Ascending aorta (tissue), 2 donors: ENCODE measurements at places on chromosomes 2 and 18. TPM values are rescaled to one million over a fixed set of nuclear protein-coding genes. Genes with fewer than 3 reads are reported as not detected.

DNA sequence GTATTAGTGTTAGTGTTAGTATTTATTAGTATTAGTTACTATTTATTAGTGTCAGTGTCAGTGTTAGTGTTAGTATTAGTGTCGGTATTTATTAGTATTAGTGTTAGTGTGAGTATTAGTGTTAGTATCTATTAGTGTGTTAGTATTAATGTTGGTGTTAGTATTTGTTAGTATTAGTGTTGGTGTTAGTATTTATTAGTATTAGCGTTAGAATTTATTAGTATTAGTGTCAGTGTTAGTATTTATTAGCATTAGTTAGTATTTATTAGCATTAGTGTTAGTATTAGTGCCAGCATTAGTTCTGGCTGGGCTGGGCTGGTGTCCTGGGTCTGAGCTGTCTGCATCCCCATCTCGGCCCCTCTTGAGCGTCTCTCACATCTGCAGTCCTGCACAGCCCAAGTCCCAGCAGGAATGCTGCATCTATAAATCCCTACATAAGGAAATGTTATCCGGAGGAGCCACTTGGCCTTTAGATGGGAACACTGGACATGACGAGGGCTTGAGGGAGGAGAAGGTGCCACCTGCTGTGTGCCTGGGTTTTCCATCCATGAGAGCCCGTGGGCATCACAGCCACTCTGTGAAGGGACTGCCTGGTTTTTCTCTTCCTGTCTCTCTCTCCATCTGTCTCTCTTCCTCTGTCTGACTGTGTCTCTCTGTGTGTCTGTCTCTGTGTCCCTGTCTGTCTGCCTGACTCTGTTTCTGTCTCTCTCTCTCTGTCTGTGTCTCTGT is 33.6 kb downstream of the TWIST2 start:
- DNase-seq = no peak
- no peak overlapping the region for H3K4me3 ChIP-seq
- no peaks in the 10 kb centered on the region for H3K36me3 ChIP-seq
- no peaks in the 10 kb centered on the region for H3K4me1 ChIP-seq
- H3K27ac ChIP-seq = no peak overlapping the region

DNA sequence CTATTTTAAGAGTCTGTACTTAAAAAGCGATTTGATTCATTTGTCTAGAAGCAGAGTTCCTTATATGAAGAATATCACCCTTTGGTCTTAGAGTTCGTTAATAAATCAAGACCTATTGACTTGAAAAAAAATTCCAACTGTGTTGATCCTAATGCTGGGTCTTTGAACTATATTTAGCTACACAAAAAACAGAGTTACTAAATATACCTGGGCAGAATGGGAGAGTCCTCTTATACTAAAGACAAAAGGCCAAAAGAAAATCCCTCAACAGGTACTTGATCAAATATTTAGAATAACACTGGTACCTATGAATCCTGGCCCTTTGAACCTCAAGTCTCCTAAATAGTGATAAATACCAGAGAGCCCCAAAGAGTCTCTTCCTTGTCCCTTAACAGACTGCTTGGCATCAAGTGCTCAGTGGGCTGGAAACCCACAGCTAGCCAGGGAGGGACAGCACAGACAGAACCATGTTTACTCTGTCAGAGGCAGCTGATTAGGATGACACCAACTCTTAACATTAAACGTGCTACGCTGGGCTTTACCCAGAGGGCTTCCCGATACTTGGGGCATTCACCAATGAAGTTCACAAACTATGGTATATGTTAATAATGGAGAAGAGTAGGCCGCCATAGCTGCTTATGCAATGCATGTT is 95.1 kb downstream of the FIGN start:
- no peaks in the 10 kb centered on the region for H3K4me1 ChIP-seq
- H3K36me3 ChIP-seq = no peaks in the 10 kb centered on the region
- no peak for DNase-seq
- H3K27me3 ChIP-seq = no peaks in the 10 kb centered on the region
- no peak overlapping the region for H3K4me3 ChIP-seq

DNA sequence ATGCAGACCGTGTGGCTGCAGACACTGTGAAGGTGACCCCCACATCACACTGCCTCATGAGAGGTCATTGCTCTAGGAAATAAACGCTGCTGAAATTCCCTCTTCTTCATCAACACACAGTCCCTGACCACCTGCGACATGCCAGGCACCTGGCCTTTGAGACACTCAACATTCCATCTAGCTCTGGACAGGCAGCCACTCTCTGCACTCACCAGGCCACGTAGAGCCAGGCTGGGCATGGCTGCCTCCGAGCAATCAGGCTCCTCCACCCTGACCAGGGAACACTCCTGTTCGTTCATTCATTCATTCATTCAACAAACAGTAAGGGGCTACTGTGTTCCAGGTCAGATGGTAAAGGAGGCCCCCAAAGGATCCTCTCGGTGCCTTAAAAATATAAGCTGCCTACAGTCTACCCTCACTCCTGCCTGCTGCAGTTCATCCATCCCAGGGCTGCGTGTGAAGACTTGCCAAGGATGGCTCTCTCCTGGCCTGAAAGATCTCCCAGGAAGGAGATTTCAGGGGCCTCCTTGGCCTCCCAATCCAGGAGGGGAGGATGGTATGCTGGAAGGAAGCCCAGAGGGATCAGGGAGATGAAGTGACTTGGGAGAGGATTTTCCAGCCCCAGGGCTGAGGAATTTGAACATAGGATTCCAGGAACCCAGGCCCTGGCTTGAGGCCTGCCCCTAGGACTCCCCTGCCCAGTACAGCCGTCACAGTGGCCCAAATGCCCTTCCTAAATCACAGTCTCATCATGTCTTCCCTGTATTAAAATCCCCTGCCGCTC is 66.7 kb downstream of the TNS1 start:
- H3K4me1 ChIP-seq = peaks cover 74% of the 10 kb centered on the region
- peak overlapping the region; percentile 64 for H3K4me3 ChIP-seq
- no peaks in the 10 kb centered on the region for H3K27me3 ChIP-seq
- H3K27ac ChIP-seq = peak overlapping the region; percentile 98
- H3K36me3 ChIP-seq = peaks cover 25% of the 10 kb centered on the region

DNA sequence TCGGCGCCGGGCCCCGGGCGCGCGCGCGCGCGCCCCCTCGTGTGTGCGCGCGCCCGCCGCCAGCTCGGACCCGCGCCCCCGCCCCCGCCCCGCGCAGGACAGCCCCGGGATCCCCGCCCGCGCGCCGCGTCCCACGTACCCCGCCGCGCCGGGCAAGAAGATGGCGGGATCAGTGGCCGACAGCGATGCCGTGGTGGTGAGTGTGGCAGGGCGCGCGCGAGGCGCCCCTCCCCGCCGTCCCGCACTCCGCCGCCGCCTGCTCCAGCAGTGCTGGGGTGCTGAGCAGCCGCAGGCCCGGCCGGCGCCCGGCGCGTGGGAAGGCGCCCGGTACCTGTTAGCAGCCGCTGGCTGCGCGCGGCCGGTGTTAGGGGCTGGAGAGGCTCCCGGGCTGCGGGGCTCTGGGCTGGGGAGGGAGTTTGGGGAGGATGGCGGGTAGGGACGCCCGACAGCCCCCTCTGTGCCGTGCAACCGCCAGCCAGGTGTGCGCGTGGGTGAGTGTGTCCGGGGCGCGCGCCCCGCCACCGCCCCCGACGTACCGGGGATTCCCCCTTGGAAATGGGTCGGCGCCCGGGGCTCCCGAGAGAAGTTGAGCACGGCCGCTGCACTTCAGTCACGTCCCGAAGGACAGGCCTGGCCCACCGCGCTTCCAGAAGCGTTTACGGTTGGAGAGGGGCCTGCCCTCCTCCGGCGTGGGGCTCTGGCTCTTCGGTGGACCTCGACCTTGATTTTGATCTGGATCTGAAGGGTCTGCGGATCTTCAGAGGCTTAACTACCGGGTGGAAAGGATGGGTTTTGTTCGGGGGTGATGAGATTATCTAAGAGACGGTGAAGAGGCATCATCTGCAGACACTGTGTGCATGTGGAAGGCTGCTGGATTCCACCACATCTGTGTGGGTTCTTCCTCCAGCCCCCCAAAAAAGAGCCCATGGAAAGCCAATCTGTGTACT is 697 bp downstream of the LGALSL start:
- H3K4me1 ChIP-seq = peaks cover 5% of the 10 kb centered on the region
- H3K27me3 ChIP-seq = no peaks in the 10 kb centered on the region
- H3K4me3 ChIP-seq = peak overlapping the region; percentile 76
- peak; percentile 78 for DNase-seq
- H3K36me3 ChIP-seq = peaks cover 21% of the 10 kb centered on the region

DNA sequence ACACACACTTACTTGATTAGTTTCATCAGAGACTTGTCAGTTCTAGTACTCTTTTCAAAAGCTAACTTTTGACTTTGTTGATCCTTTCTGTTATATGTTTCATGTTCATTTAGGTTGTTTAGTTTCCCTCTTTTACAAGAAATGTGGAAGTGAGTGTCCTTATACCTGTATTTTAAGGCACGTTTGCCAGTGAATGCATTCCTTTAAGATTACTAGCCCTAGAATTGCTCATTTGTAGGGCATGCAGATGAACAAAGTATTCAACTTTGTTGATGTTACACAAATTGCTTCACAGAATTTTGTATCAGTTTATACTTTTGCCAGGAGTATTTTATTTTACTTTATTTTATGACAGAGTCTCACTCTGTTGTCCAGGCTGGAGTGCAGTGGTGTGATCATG is 6.3 kb downstream of the IL1RL2 start:
- H3K36me3 ChIP-seq = no peaks in the 10 kb centered on the region
- no peaks in the 10 kb centered on the region for H3K27me3 ChIP-seq
- H3K27ac ChIP-seq = no peak overlapping the region
- DNase-seq = no peak
- H3K4me1 ChIP-seq = no peaks in the 10 kb centered on the region

DNA sequence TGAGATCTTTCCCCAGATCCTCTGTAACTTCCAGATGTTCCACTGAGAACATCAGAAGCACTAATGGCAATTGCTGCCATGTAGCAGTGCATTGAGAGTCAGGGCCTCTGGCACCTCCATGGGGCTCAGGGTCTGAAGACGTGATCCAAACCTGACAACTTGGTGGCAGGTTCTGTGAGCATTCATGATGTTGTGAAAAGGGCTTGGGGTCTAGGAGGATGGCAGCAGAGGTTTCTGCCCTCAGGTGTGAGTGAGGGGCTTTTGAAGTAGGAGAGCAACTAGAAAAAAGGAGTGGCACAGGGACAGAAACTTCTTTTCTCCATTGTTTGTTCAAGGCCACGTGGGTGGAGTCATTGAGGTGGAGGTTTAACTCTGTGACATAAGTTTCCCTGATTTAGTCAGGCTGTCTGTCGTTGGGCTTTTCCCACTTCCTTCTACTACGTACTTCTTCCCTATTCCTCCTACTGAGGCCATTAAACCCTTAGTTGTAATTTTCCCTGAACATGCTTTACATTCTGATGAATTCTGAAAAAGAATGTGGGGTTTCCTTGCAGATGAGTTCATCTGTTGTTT is 13.1 kb downstream of the CFLAR start:
- peaks cover 11% of the 10 kb centered on the region for H3K36me3 ChIP-seq
- H3K4me1 ChIP-seq = peaks cover 62% of the 10 kb centered on the region
- peak overlapping the region; percentile 59 for H3K27ac ChIP-seq
- DNase-seq = no peak
- H3K27me3 ChIP-seq = no peaks in the 10 kb centered on the region

GRCh38 chr2:113784823-113785744 is 28.6 kb upstream of the SLC35F5 start:
- H3K4me1 ChIP-seq = no peaks in the 10 kb centered on the region
- DNase-seq = no peak
- H3K4me3 ChIP-seq = no peak overlapping the region
- H3K36me3 ChIP-seq = no peaks in the 10 kb centered on the region
- H3K27me3 ChIP-seq = no peaks in the 10 kb centered on the region

The SFT2D3 gene
- total RNA-seq = 8.3 TPM

The MARCO gene
- 28.4 TPM for total RNA-seq

DNA sequence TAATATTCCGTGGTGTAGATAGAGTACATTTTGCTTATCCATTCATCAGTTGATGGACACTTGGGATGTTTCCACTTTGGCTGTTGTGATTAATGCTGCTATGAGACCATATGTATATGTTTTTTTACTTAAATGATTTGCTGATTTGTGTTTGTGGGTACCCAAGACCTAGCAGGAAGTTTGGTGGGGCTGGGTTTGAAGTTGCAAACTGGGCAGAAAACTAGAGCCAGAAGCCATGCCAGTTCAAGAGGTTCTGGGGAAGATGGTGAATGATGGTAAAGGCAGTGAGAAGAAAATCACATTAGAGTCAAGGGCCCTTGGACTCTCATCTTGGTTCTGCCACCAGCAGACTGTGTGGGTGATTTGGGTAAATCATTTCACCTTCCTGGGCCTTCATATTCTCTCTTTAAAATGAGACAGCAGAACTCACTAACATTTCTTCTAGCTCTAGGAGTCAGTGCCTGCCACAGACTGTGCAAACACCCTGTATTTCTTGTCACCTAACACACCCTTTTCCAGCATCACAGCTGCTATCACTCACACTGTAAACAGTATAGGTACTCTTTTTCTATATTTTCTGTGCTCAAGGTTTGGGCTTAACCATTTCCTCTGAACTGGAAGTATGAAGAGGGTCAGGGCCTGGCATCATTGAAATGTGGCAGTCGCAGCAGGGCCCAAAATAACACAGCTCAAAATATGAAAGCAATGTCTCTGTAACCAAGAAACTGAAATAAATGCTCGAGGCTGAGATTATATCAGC is 8.4 kb upstream of the CTLA4 start:
- DNase-seq = no peak
- no peak overlapping the region for H3K27ac ChIP-seq
- H3K4me1 ChIP-seq = no peaks in the 10 kb centered on the region
- H3K36me3 ChIP-seq = no peaks in the 10 kb centered on the region

The TXNDC2 gene
- not detected for total RNA-seq

DNA sequence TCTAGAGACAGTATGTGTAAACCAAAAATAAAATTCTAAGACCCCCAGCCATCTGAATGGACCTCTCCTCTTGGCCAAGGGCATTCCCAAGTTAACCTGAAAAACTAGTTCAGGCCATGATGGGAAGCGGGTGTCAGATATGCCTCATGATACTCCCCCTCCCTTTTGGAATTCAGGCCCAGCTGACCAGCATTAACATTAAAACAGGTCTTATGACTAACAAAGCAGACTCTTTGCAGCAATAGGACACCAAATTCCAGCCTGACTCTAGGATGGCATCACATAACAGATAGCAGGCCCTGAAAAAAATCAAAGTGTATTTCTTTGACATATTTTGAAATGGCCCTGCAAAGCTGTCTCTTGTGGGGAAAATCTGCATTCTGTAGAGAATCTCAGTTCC is 73.3 kb upstream of the L3MBTL4 start:
- DNase-seq = no peak
- no peaks in the 10 kb centered on the region for H3K36me3 ChIP-seq
- H3K27me3 ChIP-seq = no peaks in the 10 kb centered on the region

DNA sequence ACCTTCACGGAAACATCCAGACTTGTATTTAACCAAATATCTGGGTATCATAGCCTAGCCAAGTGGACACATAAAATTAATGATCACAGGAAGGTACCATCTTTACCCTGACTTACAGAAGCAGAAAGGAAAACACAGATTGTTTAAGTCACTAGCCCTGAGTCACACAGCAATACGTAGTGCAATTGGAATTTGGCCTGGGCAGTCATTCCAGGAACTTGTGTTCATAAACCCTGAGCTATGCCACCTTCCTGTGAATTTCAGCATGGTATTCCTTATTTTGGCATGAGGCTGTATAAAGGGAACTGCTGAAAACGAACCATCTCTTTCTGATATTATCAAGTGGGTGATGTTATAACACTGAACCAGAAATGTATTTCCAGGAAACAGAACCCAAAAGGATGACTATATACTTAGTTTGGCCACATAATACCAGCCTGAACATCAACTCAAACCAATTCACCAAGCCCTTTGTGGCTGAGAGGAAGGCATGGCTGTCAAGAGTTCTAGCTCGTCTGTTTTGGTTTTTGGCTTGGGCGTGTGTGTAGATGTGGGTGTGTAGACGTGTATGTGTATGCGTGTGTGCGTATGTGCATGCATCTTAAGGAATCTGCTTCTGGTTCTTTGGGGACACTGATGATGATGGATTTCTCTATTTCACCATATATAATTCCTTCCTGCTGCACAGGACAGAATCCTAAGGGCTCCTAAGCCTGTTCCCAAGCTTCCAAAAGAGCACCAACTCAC is 533.4 kb upstream of the ID2 start:
- peaks cover 26% of the 10 kb centered on the region for H3K4me1 ChIP-seq
- H3K27me3 ChIP-seq = no peaks in the 10 kb centered on the region
- DNase-seq = no peak
- H3K4me3 ChIP-seq = no peak overlapping the region
